ENCODE measurements at places on chromosomes 12 and 14.

- no peak for DNase-seq
These were observed 12.5 kb upstream of the CRADD start for GRCh38 chr12:93664573-93665138.

DNA sequence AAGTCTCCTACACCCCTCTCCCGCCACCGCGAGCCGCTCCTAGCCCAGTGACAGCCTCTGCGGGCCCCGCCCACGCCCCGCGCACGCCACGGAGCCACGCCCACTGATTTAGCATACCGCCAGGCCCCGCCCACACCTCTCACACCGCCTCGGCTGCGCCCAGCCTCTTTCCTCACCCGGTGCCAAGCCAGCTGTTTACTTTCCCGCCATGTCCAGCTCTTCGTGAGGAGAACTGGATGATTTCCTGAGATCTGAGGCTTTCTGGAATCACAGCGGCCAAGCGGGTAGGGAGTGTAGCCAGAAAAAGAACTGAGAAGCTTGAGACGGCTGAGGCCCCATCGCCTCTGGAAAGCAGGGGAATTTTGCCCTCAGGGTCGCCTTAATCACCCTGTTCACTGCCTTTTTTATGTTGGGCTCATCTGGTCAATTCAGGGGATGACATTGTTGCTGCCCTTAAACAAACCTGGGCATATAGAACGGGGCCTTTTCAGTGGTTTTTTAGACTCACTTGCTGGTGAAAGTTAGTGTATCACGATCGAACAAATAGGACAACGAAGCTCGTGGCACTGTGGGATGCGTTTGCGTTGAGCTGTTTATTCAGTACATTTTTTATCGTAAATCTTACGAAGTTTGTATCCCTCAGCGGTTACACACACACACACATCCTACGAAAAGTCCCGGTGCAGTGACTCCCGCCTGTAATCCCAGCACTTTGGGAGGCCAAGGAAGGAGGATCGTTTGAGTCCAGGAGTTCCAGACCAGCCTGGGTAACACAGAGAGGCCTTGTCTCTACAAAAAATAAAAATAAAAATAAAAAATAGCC lies at the start of gene RNF212B:
RNF212B (plus strand) TSS at position 165 of the 823 bp plus-strand sequence. CDS start 2,410 bp downstream, outside the sequence.
- peak; percentile 60 for DNase-seq

DNA sequence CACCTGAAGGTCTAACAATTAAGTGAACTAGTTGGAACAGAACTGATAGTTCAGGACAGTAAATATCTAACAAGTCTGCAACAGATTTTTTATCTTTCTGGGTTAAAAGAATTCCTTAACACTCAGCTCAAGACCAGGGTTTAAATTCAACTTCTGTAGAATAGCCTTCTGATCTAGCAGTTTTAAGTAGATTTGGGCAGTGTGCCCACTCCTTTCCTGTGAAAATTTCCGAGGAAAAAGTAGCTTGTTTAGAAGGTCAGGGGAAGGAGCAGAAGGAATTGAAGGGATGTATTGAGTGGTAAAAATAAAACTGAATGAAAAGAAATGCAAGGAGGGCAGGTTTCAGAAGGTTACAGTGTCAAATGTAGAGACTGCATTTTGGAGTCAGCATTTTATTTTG lies 45.8 kb downstream of the ATL1 start:
- DNase-seq, result no peak

GRCh38 chr12:51359851-51360250 lies 13.4 kb upstream of the CELA1 start:
- DNase-seq, result no peak

DNA sequence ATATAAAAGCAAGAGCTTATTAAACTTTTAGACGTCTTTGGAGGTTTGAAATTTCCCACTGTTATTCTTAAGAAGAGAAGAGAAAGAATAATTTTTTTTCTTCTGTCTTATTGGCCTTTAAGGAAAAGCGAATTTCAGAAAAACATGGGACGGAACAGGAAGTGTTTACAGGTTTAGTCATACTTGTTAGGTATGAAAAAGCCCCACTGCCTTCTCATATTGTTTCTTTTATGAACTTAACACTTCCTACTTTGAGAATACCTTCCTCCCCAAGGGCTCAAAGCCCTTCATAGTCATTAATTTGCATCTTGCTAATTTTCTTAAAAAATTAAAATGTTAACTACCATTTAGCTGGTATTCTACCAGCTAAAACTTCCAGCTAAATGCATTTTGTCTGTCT lies 82.0 kb downstream of the ETV6 start:
- no peak for DNase-seq

- DNase-seq, result no peak
These were observed 240.0 kb downstream of the AACS start for GRCh38 chr12:125305231-125305630.

DNA sequence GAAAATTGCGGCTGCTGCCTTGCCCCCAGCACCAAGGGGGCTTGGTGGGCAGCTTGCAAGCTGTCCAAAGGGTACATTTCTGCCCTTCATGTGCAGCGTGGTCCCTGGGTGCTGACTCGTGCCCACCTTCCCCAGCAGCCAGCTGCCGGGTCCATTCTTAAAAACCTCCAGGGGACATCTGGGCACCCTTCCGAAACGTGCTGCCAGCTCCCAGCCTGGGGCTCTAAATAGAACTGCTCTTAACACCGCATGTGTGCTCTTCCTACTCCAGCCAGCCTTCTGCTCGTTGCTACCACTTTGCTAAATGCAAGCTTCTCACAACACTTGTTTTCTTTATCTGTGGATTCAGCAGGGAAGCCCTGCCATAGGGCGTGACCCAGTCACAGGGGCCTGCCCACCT lies 66.0 kb downstream of the RIMBP2 start:
- DNase-seq, result no peak

Measured in DMS79 (cell line).